ENCODE measurements at places on chromosomes 2 and 18. TPM values are rescaled to one million over a fixed set of nuclear protein-coding genes. Genes with fewer than 3 reads are reported as not detected.
A peak's percentile ranks its signal among the peaks of the same experiment; 100 is the strongest.

GRCh38 chr18:75784390-75784789 is 356.9 kb upstream of the SMIM21 start:
- no peak for ATAC-seq

- no peak for ATAC-seq
Observed at GRCh38 chr2:15800495-15801329, 139.6 kb upstream of the MYCN start.

DNA sequence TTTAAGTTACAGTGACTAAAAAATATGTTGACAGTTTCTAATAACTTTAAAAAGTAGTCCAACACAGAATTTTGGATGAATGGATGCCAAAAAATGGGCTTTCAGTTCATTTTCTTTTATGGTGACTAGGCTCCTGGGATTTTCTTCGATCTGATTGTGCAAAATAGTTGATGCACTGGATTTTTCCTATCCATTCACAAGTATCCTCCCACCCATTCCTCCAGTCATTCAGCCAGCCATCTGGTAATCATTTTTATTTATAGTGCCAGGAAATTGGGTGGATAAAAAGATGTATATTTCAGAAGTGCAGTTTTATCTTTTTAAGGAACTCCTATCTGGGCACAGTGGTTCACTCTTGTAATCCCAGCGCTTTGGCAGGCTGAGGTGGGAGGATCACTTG is 175.1 kb downstream of the PTPRM start:
- ATAC-seq: no peak

DNA sequence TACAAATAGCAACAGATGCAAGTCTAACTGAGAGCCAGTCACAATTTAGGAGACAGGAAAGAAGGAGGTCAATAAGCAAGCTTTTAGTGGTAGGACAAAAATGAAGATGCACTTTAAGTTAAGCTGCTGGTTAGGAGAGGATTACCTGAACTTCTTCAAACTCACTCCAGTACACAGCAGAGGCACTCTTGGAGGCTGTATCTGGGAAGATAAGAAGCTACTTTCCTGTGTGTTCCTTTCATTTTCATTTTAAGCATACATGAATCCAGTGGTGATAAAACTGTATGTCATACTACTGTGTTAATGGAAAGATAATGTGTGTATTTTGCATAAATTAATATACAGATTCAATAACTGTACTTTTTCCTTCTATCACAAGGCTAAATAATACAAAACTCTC is 49.6 kb downstream of the HYCC2 start:
- ATAC-seq: no peak

Gene DTNA
- 0.15 TPM for total RNA-seq

- ATAC-seq: no peak
Observed at GRCh38 chr2:174392706-174393105, 2.8 kb upstream of the SCRN3 start.

- peak; percentile 96 for ATAC-seq
Observed at GRCh38 chr2:101205521-101206479, 46.9 kb upstream of the CNOT11 start.

DNA sequence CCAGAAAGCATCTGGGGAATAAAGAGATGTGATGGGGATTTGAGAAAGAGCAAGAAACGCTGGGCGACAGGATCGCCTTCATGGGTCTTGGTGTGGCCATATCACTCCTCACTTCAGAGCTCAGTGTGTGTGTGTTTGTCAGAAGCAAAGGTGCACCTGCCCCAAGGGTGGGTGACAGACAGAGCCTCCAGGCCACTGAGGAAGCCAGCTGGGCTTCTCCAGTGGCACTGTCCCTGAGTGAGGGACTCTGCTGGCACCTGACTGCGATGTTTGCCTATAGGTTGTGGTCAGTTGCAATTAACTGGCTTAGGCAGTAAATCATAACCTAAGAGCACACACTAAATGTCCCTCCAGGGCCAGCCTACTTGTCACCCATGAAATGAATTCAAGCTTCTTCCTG is 23.5 kb upstream of the GNAL start:
- no peak for ATAC-seq

Gene HAUS1
- 34.3 TPM for total RNA-seq

GRCh38 chr18:22558945-22559385 is 141.2 kb upstream of the CTAGE1 start:
- no peak for ATAC-seq

GRCh38 chr2:165544897-165545296 is 75.4 kb downstream of the CSRNP3 start:
- no peak for ATAC-seq

Gene SKOR2
- total RNA-seq: not detected

DNA sequence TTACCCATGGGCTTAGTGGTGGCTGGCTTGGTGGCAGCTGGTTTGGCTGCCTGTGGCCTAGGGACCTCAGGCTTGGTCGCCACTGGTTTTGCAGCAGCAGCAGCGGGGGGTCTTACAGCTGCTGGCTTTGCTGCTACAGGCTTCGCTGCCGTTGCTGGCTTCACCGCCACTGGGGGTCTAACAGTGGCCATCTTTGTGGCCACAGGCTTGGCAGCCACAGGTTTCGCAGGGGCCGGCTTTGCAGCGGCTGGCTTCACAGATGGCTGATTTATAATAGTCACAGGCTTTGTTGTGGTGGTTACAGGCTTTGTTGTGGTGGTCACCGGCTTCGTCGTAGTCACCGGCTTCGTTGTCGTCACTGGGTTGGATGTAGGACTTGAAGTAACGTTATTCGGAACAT is 77.8 kb downstream of the COL6A3 start:
- no peak for ATAC-seq

DNA sequence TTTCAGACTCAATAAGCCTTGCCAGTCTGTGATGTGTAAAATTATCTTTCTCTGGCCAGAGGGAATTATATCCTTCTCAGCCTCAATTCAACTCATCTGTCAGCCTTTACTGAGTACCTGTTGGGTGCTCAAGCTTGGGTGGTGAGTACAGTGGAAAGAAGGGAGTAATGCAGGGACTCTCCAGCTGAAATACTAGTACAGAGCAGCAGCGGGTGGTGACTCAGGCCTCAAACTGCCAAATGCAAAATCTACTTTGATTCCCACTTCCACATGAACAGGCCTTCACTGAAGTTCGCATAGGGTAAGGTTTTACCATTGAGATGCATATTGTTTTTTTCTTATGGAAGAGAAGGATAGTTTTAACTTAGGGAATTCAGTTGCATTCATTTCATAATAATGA is 326.8 kb downstream of the LRRTM1 start:
- no peak for ATAC-seq

- ATAC-seq: no peak
Observed at GRCh38 chr2:115691409-115691808, 1249.0 kb downstream of the DPP10 start.

- no peak for ATAC-seq
Observed at GRCh38 chr2:136060416-136060815, 57.5 kb downstream of the CXCR4 start.

- no peak for ATAC-seq
Observed at GRCh38 chr2:141770530-141770929, 360.3 kb downstream of the LRP1B start.

- no peak for ATAC-seq
Observed at GRCh38 chr18:22103647-22104031, 65.8 kb upstream of the GATA6 start.

DNA sequence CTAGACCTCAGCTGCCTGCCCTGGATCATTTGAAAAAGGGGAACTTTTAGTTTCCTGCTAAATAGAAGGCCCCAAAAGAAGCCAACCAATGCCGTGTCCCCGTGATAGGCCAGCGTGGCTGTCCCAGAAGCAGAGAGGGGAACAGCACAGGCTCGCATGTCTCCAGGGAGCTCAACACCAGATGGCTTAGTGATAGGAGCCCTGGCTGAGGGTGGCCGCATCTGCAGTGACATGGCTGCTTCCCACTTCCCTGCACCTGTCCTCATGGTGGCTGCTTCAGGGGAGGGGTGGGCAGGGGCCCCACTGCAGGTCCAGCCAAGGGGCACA is 79.6 kb downstream of the MBP start:
- no peak for ATAC-seq

Gene COBLL1
- 0.28 TPM for total RNA-seq

Gene MC2R
- not detected for total RNA-seq

- ATAC-seq: no peak
Observed at GRCh38 chr2:73850009-73850408, 21.2 kb downstream of the STAMBP start.

- no peak for ATAC-seq
Observed at GRCh38 chr2:28670856-28671255, 80.8 kb upstream of the PPP1CB start.

Gene ABCG5
- not detected for total RNA-seq

DNA sequence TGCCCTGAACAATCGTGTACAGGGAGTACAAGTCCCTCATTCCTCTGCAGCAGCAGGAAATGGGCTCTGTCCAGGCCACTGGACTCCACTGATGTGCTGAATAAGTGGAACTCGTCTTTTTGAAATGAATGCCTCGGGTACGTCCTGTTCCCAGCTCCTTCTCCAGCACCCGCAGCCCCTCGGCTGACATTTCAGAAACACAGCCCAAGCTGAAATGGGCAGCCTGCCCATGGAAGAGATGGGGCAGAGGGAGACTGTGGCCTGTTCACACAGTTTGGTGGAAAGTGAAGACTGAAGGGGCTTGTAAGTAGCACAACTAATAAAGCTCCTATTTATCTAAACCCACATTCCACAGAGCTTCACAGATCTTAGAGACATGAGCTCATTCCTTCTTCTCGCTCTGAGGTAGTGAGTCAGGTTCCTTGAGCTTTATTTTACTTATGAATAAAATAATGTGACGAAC is 498.6 kb downstream of the TXNL1 start:
- ATAC-seq: no peak

DNA sequence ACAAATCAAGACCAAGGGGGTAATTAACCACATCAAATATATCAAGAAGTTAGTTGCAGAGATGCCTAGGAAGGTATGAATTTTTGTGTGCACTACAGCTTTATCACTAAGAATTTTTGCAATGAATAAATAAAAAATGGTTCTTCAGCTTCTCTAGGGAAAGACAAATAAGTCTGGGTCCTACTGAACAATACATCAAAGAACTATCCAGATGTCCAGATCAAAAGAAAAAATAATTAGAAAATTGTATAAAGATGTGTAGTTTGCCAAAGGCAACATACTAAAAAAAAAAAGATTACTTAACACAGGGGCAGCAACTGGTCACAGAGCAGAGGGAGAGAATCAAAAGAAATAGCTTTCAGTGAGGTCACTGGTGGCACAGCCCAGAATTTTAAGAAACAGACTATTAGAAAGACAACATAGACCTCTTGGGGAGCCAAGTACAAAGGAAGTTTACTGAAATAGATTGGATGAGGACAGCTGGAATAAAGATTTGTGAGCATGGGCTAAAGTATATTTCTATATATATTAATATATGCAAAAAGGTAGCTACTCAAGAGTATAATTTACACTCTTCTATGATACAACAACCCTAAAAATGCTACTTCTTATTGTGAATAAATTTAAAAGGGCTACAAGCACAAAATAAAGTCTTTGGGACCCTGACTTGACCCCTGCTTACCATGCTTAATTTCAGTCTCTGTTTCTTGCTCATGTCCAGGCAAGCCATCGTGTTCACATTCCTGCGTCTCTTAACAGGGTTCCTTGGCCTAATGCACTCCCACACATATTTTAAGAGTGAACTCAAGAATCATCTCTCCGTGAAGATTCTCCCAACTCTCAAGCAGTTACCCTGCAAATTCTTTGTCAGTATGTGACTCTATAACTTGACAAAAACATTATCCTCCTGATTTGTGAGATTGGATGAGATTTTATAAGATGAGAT is 99.0 kb upstream of the GRB14 start:
- no peak for ATAC-seq

- ATAC-seq: peak; percentile 79
Observed at GRCh38 chr2:215746226-215746886, 267.0 kb downstream of the MREG start.

- ATAC-seq: no peak
Observed at GRCh38 chr2:59206361-59206760, 965.2 kb upstream of the FANCL start.

DNA sequence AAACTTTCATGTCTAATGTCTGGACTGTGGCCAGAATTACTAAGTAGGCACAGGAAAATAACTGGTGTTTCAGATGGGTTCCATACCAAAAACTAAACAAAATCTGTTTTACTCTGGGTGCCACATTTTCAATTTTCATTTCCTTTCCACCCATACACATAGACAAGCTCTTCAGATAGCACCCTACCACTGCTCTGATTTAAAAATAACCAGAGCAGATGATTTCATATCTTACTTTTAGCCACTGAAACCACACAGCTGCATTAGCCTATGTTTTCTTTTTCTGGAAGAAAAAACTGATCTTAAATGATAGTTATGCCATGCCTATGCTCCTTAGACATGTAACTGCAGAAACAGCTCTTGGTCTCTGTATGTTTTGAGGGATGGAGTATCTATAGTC is 647.6 kb downstream of the CPS1 start:
- ATAC-seq: no peak

DNA sequence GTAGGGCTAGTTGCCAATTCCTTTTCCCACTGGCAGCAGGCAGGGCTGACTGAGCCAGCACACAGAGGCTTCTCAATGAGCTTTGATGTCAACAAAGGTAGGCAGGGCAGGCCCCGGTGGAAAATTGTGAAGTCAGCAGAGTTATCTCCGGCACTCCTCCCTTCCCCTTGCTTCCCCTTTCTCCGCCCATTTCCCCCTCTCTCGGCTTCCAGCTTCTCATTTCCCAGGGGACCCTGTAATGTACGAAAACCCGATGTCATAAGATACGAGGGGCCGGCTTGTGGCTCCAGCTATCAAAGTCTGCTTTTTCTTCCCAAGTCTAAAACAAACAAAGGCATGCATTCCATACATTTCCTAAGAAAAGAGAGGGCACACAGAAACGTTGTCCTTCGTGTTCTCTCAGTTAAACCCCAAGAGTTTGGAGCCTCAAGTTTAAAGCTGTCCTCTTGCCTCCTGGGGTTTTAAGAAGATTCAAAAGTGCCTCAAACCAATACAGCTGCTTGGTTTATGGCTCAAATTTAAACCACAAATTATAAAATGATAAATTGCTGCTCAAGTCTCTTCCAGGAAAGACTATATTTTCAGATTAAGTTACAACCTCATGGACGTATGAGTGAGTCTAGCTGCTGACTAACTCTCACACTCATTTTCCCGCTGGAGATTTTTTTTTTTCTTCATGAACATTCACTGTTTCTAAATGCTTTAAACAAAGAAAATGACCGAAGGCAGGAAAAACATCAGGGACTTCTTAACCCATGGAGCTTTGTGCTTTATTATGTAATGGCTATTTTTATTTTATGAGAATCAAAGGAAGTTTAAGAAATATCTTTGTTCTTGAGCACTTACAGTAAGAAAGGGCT is 27.2 kb upstream of the EML4 start:
- peak; percentile 78 for ATAC-seq

Gene DQX1
- 0.76 TPM for total RNA-seq
